ENCODE measurements at places on chromosomes 1 and 21.

DNA sequence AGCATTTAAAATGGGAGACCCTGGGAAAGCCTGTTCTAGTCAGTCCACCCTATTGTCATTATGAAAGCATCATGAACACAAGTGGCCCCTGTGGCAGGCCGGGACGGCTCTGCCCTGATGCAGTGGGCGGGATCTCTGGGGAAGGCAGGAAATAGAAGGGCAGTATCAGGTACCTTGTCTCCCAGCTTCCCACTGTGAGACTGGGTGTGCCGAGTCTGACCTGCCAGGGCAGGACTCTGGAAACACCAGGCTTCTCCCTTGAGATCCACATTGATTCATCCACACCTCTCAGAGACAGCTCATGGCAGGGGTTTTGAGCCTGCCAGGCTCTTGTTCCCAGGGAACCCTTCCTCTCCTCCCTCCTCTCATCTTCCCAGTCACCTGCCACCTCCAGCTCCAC is 24.5 kb upstream of the GNPAT start:
- no peak for DNase-seq

DNA sequence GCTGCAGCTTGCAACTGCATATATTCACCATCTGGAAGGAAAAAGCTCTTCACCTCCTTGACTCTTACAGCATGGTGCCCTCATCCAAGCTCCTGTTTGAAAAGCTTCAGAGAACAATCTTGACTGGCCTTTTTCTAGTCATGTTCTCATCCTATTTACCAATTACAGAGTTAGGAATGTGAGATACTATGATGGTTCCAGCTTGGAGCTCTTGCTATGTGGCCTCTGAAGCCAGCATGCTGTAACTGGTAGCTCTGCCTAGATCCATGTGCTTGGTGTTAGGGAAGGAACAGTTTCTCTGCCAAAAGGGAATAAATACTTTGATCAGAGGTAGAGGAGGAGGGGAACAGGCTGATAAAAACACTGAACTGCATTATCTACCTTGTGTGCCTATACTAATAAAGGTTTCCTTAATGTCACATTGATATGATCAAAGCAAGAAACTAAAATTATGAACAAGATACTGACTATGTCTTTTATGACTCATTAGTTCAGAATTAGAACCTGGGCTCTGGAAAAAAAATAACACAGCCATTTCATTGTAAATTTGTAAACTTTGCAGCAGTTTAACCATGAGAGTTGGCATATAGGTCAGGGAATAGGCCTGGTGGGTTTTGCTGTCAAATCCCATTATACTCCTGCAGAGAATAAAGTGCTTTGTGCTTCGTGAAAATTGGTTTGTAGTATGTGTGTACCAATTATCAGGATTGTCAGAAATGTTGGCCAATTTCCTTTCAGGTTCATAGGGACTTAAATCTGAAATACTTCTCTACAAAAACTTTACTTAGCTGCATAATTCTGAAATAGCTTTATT is 92.7 kb downstream of the LEPR start:
- no peak for DNase-seq

DNA sequence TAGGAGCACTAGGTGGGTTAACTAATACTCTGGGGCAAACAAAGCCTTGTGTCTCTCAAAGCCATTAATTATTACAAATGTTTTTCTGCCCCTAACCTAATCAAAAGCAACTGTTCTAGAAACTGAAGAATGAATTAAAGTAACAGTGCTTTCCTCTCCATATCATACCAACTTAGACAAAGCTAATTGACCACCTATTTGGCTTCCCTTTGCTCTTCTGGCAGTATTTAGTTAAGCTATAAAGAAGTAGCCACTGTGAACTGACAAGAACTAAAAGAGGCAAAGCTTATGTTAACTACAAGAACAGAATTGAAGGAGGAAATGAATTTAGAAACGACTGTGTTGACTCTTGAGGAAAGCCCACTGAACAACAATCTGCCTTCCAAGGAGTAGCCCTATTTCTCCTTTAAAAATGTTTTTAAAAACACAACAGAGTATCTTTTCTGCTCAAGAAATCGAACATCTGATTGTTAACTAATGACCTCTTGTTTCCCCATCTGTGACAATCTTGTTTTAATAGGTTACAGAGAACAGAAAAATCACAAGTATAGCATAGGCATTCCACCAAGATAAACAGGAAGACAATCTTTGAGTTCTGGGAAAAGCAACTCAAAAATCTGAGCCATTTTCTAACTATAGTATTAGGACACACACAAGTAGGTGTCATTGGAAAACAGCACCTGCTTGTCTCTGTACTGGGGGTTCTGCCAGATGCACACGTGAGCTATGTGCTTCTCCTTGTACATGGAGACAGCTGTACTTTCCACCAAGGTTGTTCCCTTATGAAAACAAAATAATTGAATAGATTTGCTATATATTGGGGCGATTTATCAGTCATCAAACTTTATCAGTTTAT is 3.1 kb upstream of the EGLN1 start:
- DNase-seq: no peak

- no peak for DNase-seq
Observed at GRCh38 chr1:182652933-182653332, 31.5 kb downstream of the RGS8 start.

DNA sequence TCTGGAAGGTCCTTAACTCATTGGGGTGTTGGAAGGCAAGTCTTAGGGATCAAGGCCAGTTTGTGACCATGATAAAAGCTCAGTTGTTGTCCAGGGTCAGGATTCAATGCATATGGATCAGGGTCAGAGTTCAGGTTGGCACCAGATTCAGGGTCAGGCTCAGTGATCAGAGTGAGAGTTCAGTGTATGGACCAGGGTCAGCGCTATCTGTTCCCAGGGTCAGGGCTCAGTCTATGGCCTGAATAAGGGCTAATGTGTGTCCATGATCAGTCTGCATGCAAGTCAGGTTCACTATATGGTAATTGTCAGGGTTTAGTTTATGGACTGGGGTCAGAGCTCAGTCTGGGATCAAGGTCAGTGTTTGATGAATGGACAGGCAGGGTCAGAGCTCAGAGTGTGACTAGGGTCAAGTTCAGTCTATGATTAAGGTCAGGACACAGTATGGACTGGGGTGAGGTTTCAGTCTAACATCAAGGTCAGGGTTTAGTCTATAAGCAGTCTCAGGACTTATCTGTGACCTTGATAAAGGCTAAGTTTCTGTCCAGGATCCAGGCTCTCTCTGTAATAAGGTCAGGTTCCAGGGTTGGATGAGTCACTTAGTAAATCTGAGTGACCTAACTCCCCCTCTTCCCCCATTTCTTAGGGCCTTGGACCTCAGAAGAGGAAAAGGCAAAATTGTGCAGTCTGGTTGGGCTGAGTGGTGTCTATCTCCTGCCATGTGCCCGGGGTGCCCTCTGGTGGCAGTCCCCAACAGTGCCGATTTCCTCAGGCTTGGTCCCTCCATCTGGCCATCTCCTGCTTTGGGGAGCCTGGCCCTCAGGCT is 23.8 kb downstream of the KNCN start:
- DNase-seq: peak; percentile 30

GRCh38 chr1:22712502-22713271 is 2.0 kb downstream of the EPHB2 start:
- no peak for DNase-seq

GRCh38 chr1:175497501-175497900 is 245.9 kb downstream of the TNR start:
- no peak for DNase-seq

DNA sequence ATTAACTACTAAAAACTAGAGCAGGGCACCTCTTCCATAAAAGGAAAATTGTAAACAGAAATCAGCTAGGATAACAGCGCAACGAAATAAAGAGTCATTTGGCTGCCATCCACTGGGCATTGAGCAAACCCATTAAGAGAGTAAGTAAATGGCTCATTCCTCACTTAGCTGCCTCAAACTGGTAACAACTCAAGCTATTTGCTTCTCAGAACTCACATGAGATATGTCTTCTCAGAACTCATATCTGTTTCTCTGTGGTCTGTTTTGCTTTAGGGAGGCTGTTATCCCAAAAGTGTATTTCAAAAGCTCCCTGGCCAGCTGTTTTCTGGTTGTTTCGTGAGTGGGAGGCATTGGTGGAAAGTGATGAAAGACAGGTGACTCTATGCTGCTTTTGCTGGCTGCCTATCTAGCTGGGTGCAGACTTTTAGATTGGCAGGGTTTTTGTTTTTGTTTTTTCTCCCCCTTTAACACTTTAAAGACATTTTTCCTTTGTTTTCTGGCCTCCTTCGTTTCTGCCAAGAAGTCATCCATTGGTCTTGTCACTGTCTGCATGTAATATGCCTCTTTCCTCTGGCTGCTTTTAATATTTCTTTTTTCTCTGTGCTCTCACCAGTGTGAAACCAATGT is 269.2 kb upstream of the RGS18 start:
- no peak for DNase-seq

DNA sequence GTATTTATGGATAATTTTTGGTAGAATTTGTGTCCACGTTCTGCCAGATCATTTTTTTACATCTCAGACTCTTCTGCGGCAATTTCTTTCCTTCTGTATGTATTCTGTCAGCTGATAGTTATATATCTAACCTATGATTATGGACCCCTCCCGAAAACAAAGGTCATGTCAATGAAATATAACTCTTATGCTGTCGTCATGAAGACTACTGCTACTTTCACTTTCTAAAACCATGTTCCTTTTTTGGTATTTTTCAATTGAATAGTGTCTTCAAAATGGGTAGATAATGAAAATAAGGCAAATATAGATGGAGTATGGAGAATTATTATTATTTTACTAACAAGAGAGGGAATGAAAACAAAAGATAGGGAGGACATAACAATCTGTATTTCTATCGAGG is 3.2 kb downstream of the ANGPTL1 start:
- DNase-seq: no peak

DNA sequence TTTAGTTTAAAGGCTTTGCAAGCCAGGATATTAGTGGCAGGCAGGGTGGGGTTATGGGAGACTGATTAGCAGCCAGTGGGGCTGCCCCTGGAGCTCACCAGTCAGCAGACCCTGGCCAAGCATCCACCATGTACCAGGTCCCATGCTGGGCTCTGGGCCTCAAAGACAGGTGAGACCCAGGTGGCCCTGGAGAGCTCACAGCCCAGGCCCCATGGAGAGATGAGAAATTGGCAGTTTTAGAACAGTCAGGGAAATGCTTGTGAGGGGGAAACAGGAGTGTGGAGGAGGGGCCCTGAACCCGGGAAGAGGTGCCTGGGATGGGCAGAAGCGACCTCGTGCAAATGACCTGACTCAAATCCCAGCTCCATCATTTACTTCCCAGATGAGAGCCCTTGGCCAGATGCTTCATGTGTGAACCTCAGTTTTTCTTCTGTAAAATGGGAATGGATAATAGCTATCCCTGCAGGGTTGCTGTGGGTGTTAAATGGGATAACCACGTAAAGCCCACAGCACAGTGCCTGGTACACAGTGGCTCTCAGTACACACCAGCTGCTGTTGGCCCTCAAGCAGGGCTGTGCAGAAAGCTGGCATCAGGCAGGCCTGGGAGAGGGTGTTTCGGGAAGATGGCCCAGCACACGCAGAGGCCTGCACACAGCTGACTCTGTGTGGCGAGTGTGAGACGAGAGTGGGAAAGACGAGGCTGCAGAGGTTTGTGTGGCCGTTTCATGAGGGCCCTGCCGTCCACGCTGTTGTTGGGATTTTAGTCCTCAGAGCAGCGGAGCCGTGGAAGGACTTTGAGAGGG is 518.5 kb downstream of the PTPRU start:
- no peak for DNase-seq

DNA sequence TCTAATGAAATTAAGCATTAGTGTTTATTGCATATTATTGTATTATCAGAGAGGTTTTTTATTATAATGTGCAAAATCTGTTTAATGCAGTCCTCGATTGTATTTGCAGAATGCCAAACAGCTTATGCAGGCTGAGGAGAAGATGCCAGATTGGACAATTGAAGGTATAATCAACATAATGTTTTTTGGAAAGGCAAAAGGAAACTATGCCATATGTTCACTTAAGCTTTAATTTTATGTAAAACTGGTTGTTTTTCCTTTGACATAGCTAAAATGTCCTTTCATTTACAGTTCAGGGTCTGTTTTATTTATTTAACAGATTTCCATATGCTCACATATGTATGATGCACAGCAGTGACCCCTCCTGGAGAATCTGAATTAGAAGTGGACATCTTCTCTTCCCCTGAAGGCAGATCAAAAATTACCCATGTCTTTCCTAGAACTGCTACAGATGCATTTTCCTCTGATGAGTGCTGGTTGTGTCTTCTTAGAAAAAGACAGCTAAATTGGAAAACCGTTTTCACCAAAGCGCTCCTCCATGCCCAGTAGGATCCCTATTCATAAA is 143.5 kb upstream of the USH2A start:
- no peak for DNase-seq

DNA sequence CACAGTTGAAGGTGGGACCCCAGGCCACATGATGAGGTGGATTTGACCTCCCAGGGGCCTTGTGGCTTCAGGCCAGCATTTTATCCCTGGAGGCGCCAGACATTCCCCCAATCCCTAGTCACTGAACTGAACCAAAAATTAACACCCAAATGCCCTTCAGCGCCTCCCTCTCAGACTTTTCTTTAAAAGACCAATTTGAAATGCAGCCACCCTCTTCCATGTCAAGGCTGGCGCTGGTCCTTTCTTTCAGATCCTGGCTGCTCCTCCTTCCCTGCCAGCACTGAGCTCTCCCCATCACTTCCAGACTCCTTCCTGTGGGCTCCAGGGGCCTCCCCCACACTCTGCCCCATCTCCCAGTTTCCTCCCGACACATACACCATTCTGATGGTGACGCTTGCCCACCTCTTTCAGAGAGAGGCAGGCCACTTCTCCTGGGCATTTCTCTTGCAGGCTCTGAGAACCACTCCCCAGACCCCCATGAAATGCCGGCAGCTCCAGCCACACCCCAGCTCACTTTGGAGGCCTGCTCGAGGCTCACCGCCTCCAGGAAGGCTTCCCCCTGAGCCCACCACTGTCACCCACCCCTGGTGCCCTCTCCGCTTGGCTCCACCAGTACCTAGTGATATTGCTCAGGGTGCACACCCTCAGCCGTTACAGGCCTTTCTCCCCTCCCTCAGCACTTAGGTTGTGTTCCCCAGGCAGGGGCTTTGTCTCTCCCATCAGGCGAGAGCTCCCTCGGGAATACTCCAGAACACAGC is 27.0 kb downstream of the NAV1 start:
- DNase-seq: no peak

GRCh38 chr1:167631936-167632614 is 2.0 kb downstream of the RCSD1 start:
- no peak for DNase-seq

DNA sequence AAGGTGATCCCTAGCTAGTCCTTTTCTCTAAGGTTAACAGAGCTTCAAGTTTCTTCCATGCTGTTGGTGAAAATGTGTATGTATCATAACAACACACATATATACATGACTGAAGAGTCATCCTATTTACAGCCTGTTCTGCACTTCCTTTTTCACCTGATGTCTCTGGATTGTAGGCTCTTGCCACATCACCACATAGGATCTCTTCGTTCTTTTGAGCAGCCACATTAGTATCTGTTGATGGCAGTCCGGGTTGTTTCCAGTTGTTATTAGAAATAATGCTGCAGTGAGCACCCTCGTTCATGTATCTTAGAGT is 19.7 kb downstream of the MRPL37 start:
- DNase-seq: no peak

GRCh38 chr1:204258213-204259115 is 44.7 kb upstream of the GOLT1A start:
- no peak for DNase-seq

GRCh38 chr1:213366141-213366831 is 315.2 kb downstream of the RPS6KC1 start:
- DNase-seq: no peak

- no peak for DNase-seq
Observed at GRCh38 chr21:29296446-29296845, 2.3 kb upstream of the BACH1 start.
